ENCODE measurements at places on chromosomes 5 and 9.

- no peak for DNase-seq
These were observed 49.9 kb downstream of the C9orf152 start for GRCh38 chr9:110157823-110158664.

DNA sequence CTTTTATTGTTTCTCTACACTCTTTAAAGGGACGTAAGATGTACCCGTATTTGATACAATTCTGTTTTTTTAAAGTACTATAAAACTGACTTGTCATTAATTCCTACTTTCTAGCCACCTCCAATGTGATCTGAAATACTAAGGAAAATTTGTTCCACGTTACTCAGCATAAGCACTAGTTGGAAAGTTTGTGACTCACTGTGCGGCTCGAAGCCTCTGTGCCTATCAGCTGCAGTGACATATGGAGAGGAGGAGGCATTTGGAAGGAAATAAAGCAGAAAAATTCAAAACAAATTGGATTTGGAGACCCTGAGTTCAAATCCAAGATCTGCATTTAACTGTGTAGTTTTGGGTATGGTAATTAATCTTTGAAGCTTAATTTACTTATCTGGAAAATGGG is 339.3 kb downstream of the BRINP1 start:
- no peak for DNase-seq

GRCh38 chr5:676699-677076 is 16.5 kb downstream of the TPPP start:
- DNase-seq, result no peak

- DNase-seq, result no peak
These were observed 137.3 kb downstream of the FAM114A2 start for GRCh38 chr5:153901449-153901848.

- DNase-seq, result peak; percentile 11
These were observed 70.1 kb upstream of the MEF2C start for GRCh38 chr5:88952996-88953643.

DNA sequence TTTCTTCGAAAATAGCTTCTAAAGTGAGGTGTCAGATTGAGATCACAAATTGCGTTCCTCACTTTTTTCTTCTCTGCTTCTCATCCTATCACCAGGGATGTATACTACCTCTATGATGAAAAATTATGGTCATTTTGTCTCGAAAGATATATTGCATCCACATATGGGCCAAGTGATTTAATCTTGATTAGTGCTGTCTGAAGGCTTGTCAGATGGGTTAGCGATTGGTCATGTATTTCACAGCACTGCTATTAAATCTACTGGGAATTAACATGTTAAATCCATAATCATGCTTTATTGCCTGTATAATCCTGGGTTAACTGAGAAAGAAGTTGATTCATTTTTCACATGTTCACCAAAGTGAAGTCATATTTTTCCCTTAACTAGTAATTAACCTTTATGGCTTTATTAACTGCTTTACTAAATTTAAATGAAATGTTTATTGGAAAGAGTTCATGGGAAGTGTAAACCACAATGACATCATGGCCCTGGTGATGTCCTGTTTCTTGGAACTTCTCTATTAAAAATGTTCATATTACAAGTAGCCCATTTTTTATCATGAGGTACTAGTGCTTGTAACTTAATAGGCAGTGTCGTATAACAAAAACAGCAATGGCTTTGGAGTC is 193.3 kb downstream of the SMC2 start:
- no peak for DNase-seq

DNA sequence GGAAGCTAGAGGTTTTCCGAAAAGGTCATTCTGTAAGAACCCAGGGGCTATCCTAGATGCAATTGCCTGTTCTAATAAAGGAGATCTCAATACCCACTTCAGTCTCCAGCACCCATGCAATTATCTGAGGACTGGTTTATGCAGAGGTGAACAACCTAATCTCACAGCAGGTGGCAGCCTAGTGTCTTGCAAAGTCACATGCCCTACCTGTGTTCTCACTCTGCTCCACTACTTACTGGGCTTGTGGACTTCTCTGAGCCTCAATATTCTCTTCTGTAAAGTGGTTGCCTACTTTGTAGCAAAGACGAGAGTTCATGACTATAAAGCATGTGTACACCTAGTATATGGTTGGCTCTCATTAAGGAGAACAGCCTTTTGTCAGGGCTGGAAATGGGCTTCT is 21.0 kb upstream of the ALDH1B1 start:
- no peak for DNase-seq

DNA sequence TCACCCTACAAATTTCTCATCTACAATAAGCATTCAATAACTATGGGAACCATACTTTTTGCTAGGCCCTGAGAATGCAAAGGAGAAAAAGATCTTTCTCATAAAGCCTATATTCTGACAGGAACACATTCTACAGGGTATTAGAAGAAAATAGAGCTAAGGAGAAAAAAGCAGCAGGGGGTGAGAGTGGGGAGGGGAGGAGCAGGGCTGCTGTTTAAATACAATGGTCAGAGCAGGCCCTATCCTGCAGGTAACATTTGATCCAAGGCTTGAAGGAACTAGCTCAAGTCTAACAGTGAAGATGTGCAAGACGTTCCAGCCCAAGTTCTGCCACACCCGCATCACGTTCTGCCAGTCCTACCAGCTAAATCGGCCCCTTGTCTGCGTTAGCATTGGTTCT is 89.7 kb downstream of the ELAVL2 start:
- DNase-seq, result no peak

- no peak for DNase-seq
These were observed 5.3 kb downstream of the ADAMTS2 start for GRCh38 chr5:179339996-179340395.

DNA sequence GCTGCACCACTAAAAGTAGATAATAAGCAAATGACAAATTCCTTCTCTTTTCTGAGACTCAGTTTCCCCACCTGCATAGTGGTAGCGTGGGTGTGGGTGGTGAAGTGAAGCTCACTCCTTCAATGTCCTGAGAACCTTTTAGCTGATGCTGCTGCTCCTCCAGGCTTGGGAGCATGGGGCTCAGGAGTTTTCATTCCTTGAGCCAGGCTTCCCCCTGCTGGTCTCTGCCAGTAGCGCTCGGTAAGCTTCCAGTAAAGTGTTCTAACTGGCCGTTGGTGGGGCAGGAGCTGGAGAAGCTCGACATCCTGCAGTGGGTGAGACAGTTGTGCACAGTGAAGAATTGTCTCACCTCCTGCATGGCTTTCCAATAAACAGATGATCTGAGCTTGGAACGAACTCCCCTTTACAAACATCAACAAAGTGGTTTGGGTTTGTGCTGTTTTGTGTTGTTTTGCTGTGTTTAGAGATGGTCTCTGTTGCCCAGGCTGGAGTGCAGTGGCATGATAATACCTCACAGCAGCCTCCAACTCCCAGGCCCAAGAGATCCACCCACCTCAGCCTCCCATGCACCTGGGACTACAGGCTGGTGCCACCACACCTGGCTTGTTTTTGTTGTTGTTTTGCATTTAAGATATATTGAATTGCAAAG is 34.6 kb downstream of the SPARC start:
- peak; percentile 78 for DNase-seq

DNA sequence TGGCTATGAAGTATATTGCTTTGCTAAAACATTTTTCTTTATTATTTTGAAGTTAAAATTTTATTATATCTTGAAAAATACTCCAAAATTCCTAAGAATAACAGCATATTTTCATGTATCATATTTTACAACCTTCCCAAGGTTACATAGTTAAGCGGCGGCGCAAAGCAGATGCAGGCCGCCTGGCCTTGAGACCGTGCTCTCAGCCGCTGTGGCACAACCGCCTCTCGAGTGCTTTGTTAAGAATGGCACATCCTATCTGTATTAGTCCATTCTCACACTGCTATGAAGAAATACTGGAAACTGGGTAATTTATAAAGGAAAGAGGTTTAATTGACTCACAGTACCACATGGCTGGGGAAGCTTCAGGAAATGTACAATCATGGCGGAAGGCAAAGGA is 228.8 kb downstream of the ARRDC3 start:
- DNase-seq, result no peak

DNA sequence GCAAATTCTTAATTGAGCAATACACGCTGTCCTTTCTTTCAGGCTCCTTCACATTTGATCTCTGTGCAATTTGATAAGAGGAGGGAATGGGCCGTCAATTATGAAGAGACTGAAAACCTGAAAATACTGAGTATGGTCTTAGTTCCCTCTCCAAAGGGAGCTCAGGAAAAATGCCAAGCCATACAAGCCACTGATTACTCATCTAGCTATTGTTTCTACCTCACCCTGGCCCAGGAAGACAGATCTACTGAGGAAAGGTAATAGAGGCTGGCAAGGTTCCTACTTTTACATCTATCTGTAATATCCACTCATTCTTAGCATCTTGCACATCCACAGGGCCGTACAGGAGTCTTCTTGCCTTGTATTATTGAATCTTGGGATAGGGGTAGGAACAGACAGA is 23.7 kb upstream of the TNC start:
- no peak for DNase-seq

DNA sequence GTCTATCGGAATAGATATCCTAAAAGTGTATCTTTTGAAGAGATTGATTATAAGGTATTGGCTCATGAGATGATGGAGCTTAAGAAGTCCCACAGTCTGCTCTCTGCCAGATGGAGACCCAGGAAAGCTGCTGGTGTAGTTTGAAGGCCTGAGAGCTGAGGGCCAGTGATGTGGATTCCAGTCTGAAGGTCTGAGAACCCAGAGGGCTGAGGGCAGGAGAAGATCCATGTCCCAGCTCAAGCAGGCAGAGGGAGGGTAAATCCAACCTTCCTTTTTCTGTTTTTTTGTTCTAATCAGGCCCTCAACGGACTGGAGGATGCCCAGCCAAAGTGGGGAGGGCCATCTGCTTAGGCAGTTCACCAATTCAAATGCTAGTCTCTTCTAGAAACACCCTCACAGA is 11.0 kb upstream of the ABL1 start:
- no peak for DNase-seq

- no peak for DNase-seq
These were observed 1876.2 kb downstream of the EFNA5 start for GRCh38 chr5:105794578-105794977.

GRCh38 chr5:153158608-153159007 is 331.9 kb upstream of the GRIA1 start:
- no peak for DNase-seq

- no peak for DNase-seq
These were observed 107.3 kb upstream of the TBC1D2 start for GRCh38 chr9:98362624-98363252.

- DNase-seq, result no peak
These were observed 71.3 kb upstream of the FCN2 start for GRCh38 chr9:134809292-134809691.

DNA sequence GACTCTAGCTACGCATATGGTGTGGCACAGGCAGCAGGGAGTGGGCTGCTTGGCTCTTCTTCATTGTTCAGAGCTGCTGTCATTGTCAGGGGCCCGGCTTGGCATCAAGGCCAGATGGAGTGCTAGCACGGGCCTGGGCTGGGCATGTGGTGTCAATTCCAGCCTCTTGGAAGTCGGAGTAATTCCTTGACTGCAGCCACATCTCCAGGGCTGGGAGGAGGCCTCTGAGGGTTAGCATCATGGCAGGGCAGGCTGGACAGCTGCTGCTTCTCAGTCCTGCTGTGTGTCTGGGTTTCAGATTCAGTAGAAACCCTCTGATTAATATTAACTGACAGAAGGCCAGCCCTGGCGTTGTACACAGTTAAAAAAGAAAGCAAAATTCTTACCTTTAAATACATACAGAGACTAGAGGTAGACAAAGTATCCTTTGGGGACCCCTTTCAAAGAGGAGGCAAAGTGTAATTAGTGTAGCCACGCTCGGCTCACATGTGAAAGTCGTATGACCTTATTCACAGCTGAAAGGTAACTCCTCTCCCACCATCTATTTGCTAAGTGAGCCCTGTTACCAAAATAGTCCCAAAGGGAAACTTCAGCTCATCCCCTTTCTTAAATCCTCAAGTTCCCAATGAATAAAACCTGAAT is 126.4 kb downstream of the DOCK2 start:
- no peak for DNase-seq

DNA sequence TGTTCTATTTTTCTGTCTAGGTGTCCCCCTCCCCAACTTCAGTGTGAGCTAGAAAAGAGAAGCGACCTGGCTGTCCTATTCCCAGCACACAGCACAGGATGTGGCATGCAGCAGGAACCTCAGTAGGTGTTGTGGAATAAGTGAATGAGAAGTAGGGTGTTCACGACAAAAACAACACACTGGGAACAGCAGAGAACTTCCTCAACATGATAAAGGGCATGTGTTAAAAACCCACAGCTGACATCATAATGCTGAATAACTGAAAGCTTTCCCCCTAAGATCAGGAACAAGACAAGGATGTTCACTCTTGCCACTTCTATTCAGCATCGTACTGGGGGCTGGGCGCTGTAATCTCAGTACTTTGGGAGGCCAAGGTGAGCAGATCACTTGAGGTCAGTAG is 155.6 kb upstream of the ZNF618 start:
- DNase-seq, result no peak

DNA sequence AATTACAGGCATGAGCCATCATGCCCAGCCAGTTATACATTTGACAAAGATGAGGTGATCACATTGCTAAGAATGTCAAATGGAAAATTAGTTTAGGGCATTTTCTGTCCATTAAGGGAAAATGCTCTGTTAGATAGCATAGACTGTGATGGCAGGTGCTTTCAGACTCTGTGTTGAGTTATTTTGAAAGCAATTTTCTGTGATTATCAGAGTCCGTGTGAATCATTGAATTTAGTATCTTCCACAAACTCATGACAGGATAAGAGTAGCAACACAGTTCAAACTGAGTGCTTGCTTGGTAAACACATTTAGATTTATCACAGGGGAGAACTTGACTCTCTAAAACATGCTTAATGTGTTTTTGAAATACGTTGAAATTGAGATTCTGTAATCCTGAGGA is 69.0 kb downstream of the GAPVD1 start:
- DNase-seq, result no peak

- no peak for DNase-seq
These were observed 221.2 kb upstream of the ANKH start for GRCh38 chr5:15092801-15093200.

DNA sequence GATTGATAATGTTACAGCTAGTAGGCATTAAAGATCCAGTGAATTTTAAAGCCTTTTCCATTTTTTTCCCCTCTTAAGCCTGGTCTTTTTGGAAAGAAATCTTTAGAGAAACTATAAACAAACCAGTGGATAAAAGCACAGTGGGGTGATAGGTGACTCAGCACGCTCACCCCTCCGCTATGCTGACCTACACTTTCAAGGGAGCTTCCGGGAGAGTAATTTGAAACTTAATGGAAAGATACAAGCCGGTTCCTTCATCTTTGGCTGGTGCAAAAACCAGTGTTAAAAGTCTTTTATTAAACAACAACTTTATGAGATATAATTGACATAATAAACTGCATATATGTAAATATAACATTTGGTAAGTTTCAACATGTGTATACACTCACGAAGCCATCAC is 27.0 kb upstream of the ALDOB start:
- no peak for DNase-seq

DNA sequence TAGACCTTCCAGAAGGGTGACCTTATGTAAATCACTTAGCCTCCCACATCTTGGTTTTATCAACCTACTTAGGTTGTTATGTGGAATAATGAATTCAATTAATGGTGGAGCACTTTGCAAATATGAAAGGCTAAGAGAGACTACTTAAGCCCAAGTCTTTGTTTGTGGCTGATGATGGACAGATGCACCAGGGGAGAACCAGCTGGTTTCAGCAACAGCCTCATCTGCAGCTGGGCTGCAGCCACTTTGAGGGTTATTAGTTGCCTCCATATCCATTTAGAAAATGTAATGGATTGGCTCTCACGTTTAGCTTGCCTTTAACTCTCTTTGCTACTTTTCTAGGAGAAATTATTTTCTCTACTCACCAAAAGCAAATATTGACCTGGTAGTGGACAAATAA is 146.6 kb downstream of the ESM1 start:
- DNase-seq, result no peak

GRCh38 chr9:111872886-111873285 is 23.7 kb upstream of the UGCG start:
- no peak for DNase-seq

GRCh38 chr5:28117691-28118090 is 1079.3 kb upstream of the CDH9 start:
- DNase-seq, result no peak
